Occipital lobe (tissue), 3 donors: ENCODE measurements at places on chromosomes 12 and 14.

DNA sequence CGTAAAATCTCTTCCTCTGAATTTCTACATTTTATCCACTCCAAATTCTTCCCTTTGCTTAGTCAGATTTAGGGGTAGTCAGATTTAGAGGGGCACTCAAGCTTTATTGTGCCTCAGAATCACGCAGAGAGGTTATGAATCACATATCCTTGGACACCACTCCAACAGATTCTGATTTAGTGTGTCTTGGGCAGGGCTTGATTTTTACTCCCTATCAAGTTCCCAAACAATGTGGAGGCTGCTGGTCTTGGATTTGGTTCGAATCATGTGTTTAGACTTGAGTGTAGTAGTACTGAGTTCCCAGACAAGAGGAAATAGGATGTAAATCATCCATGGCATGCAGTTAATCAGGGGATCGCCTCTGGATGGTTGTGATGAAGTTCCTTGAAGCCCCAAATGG, 298.1 kb upstream of the CLEC14A start:
- DNase-seq: no peak

DNA sequence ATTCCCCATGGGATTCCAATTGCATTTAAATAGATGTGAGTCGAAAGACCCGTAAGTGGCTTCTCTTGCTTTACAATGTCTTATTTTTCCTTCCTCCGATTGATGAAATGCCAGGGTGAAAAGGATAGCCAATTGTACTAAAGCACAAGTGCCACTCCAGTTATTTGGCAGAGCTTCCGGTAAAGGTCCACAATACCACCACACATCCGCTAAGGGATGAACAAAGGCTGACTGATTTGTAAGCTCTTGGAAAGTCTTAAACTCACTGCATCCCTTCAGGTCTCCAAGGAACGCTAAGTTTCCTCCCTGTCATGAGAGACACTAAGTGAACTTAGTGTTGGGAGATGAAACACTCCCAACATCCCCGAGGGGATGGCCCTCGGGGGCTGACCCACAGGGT, 21.2 kb upstream of the RNASE1 start:
- DNase-seq: no peak

GRCh38 chr12:45348986-45349385, 133.1 kb downstream of the ANO6 start:
- DNase-seq: no peak

DNA sequence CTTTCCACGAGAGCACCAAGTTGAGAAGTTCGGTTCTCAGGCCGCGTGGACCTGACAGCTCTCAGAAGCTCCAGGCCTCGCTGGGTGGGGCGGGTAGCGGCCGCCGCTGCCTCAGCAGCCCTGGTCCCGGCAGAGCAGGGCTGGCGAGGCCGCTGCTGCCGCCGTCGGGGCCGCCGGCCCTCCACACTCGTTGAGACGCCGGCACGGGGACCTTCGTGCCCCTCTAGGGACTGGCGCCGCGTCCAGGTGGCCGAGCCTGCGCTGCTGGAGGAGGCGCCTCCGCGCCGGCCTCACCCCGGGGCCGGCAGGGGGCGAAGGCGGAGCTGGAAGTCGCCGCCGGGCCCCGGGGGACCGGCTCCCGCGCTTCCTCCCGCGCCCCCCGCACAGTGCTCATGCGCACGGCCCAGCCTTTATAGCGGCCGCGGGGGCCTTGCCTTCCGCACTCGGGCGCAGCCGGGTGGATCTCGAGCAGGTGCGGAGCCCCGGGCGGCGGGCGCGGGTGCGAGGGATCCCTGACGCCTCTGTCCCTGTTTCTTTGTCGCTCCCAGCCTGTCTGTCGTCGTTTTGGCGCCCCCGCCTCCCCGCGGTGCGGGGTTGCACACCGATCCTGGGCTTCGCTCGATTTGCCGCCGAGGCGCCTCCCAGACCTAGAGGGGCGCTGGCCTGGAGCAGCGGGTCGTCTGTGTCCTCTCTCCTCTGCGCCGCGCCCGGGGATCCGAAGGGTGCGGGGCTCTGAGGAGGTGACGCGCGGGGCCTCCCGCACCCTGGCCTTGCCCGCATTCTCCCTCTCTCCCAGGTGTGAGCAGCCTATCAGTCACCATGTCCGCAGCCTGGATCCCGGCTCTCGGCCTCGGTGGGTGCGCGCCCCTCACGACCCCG, at the start of gene COCH:
COCH (plus strand) TSS at position 440 of the 879 bp plus-strand sequence; CDS start at position 820, 380 bp downstream.
- DNase-seq: no peak
